ENCODE measurements at places on chromosomes 2 and 18.

GRCh38 chr2:191514613-191515012, 163.3 kb upstream of the NABP1 start:
- no peak for DNase-seq

DNA sequence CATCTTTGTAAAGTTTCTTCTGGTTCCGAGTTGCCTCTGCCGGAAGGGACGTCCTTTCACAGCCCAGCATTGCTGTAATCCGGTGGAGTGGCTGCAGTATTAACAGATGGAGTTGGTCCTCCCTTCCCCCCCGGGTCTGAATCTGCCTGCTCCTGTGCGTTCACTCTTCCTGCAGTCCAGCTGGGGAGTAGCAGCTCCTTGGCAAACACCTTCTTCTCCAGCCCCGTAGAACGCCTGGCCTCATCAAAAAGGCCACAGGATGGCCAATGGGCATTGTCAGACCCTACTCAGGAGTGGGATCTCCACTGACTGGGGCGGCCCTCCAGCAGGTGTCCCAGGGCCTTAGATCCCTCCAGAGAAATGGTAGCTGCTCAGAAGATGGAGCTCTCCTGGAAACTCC, 234.0 kb downstream of the FAM210A start:
- DNase-seq, result no peak

- no peak for DNase-seq
These were observed 8.5 kb downstream of the SLC66A2 start for GRCh38 chr18:79942786-79943607.

- peak; percentile 13 for DNase-seq
These were observed 258.5 kb downstream of the RPIA start for GRCh38 chr2:88950010-88950409.

GRCh38 chr2:42810971-42811811, 18.8 kb upstream of the HAAO start:
- no peak for DNase-seq

DNA sequence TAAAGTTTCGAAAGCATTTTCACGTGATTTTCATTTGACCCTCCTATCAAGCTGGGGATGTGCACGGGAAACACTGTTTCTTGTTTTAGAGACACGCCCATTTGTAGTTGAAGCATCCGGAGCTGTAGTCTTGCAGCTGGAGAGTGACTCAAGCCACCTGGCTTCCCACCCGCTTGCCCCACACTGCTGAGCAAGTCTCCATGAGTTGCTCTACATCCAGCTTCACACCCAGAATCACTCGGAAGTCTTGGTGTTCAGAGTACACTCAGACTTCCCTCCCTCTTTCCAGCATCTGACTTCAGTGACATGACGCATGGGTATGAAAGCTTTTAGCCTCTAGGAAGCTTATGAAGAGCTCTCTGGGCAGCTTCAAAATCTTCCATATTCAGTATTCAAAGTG, 262.4 kb downstream of the NBAS start:
- DNase-seq, result no peak

DNA sequence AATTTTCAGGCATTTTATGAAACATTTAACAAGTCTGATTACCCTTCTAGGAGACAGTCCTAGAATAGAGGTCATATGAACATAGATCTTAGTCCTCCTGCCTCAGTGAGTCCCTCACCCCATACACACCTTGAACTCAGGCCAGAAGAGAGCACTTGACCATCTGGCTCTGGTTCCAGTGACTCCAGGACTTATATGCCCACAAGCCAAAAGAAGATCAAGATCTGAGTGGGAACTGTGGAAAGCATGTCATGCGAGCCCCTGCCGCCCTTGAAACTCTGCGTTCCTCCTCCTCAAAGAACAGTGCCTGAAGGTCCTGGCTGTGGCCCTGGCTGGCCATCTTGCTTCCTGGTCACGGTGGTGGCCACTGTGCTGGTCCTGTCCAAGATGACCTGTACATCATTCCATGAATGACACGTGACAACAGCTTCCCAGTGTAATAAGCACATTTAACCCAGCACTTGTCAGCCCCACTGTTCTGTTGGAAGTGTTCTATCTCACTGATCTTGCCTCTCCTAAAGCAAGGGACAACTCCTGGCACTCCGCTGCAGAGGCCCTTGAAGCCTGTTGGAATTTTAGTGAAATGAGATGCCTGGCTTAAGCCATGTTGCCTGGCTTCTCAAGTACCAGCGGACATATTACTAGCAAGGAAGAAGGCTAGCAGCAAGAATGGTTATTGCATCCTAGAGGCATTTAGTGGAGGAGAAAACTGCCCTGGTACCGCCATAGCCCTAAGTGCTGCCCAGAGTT, 17.6 kb downstream of the TTC32 start:
- no peak for DNase-seq

DNA sequence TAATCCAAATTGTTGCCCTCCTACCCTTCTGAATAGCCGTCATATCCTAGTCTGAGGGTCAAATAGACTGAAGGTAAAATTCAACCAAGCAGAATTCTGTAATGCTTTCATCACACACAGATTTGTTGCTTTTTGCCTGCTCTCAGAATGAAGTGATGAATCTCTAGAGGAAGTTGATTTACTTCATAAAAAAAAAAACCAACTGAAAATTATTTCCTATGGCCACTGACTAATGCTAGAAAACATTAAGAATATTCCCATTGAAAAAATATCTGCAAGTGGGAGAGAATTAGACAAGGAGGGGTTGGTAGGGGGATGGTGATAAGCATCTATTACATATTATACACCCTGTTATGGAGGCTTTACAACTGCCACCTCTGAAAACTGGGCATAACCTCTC, 2.3 kb upstream of the IL1RL2 start:
- DNase-seq, result no peak
